ENCODE measurements at places on chromosomes 7 and 10. TPM values are rescaled to one million over a fixed set of nuclear protein-coding genes. Genes with fewer than 3 reads are reported as not detected.

GRCh38 chr10:71216751-71217265 lies 4.4 kb downstream of the UNC5B start:
- DNase-seq, result no peak

DNA sequence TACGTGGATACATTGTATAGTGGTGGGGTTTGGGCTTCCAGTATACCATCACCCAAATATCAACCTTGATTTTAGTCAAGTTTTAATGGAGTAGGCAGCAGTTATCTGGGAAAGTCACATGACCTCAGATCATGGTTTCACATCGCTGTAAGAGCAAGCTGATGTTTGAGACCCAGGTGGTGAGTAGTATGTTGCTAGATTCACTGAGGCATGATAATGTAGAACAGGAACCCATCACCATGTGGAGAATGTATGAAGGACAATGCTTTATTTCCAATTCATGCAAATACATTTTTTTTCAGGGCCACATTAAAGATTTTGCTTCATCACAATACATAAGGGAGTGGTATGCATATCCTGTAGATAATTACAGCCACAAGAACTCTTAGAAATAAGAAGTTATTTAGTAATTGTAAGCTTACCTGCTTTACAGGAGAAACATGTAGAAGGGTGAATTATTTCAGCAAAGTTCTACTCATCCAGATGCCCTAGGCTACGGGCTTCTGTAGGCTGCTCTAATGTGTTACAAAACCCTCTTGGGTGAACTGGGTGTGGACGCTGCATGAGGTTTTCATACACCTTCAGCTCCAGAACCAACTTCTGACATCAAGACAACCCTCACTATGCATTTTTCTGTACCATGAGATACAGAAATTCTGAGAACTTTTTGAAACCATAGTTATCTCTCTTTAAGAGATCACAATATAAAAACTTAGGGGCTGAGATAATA lies 27.6 kb upstream of the LAMB4 start:
- DNase-seq, result no peak

- no peak for DNase-seq
Observed at GRCh38 chr10:69728335-69728870, 73.3 kb upstream of the COL13A1 start.

DNA sequence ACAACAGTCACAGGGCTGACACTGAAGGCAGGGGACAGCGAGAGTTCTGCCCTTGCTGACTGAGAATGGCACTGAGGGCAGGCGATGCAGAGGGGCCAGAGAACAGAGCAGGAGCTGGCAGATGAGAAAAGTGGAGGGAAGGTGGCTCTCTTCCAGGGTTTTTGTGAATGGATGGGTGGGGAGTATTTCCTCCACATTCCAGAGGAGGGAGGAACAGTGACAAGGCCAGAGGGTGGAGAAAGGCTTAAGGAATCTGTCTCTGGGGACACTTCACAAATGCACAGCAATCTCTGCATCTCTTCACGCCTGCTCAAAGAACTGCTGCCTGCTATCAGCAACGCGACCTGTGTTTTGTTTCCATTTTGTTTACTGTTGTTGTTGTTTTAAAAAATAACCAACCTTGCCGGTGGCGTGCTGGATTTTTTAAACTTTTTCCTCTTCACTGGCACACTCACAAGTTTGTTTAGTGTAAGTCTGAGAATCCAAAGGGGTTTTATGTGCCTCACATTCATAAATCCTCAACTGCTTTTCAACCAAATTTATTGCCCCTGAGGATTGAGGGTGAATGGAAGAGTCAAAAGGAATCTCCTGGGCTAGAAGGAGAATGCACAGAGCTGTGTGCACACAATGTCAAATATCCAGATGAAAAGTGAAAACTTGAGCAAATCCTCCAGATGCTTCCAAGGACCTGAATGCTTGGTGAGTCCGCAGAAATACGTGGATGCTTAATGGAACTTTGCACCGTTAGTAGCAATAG lies 129.3 kb downstream of the GLI3 start:
- no peak for DNase-seq

DNA sequence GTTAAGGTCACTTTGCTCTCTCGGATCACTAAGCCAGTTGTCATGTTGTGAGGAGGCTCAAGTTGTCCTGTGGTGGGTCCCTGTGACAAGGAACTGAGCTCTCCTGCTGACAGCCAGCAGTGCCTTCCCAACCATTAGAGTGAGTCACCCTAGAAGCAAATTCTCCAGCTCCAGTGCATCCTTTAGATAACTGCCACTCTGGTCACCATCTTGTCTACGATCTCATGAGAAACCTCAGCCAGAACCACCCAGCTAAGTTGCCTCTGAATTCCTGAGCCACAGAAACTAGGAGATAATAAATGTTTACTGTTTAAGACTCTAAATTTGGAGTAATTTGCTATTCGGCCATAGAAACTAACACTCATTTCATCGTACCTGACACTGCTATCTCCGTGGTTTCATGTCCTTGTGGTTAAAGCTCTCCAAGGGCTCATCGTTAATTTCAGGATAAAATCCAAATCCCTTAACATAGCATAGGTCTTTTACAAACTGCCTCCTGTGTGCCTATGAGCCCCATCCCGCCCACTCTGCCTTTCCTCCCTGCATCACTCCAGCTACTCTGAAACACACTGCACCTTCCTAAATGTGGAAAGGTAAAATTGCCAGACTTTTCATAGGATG lies 56.5 kb upstream of the WIPF3 start:
- no peak for DNase-seq

DNA sequence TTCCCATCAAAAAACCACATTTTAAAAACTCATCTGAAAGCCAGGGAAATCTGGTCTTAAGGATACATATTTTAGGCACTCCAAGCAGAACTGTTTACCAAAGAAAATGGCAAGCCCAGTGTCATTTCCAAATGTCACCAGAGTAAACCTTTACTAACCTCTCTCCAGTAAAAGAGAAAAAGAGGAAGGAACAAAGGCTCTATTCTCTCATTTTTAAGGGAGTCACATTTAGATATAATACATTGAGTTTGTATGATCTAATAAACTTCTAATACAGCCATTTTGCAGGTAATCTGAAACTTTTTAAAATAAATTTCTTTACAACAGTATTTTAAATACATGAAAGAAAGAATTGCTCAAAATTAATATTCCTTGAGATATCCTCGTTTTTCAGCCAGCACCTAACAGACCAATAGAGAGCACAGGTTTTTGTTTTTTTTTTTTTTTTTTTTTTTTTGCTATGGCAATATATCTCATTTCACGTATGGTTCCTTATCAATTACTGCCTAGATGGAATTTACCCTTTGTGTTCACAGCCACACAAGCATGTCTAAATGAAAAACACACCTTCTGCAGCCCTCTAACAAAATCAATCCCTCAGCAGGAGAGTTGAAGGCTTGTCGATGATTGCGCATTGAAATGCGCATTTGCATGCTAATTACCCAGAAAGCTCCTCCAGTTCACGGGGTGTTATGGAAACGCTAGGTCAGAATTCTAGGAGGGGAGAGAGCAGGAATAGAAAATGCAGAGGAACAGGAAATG lies 39.8 kb upstream of the MSRB2 start:
- no peak for DNase-seq

- DNase-seq, result peak; percentile 51
Observed at GRCh38 chr10:94403380-94404213, 1.3 kb downstream of the TBC1D12 start.

- no peak for DNase-seq
Observed at GRCh38 chr10:9858816-9859215, 1158.9 kb upstream of the CELF2 start.

DNA sequence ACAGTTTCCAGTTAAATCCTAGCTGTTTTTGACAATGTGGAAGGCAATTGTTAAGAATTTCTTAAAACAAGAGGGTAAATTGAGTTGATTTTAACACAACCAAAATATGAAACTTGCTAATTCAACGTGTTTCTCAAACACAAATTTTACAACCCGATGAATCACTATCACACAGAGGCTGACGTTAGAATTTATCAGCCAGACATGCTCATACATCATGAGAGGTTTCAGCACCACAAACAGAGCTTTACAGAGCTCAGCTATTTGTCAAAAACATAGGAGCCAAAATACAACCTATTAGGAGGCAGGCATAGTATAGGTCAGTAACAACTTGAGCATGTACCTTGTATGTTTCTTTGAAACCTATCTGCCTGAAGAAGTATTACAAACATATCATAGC lies 36.1 kb downstream of the LRRN3 start:
- DNase-seq, result no peak

DNA sequence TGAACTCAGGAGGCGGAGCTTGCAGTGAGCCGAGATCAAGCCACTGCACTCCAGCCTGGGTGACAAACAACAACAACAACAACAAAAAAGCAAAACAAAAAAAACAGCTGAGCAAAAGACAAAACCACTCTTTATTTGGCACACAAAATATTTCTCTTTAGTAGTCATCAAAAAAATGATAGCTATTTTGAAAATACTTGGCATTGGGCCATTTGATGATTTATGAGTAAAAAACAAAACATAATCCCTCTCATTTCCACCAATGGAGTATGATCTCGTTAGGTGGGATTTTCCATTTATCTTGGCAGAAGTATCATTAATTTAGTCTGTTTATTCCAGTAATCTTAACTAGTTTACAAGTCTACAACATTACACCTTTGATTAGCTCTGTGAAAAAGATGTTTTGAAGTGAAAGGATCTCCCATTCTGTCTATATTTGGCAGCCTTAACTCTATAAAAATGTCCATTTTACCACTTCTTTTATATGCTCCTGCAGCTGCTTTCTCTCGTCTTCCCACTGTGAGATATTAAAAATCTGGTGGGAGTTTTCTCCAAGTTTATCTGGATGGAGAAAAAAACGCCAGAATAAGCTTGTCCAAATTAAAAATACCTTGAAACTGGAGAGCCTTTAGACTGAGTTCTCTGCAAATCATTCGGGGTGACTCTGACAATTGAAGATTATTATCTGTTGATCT lies 58.8 kb upstream of the AGMO start:
- DNase-seq, result peak; percentile 11

- DNase-seq, result no peak
Observed at GRCh38 chr10:18290651-18291313, 150.6 kb downstream of the CACNB2 start.

- DNase-seq, result no peak
Observed at GRCh38 chr10:127399668-127400067, 149.4 kb upstream of the NPS start.

DNA sequence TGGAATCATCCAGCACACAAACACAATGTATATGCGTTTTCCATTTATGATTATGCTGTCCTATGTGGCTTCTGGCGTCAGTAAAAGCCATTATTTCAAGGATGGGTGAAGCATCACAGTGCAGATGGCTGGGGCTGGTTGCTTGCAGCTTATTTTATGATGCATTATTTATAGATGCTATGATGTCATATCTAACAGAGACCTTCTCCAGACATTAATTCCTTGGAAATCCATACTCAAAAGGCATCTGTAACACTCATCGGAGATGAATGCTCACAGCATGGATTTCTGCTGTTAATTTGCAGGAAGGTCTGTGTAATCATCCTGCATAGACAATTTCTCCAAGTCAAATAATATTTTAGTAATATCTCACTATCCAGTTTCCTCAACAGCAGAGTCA lies 7.2 kb downstream of the RGS10 start:
- DNase-seq, result no peak

- DNase-seq, result no peak
Observed at GRCh38 chr7:22109761-22110160, 164.1 kb upstream of the CDCA7L start.

- DNase-seq, result no peak
Observed at GRCh38 chr10:52965938-52966401, 193.4 kb upstream of the MBL2 start.

- no peak for DNase-seq
Observed at GRCh38 chr7:70582927-70583895, 548.7 kb upstream of the GALNT17 start.

DNA sequence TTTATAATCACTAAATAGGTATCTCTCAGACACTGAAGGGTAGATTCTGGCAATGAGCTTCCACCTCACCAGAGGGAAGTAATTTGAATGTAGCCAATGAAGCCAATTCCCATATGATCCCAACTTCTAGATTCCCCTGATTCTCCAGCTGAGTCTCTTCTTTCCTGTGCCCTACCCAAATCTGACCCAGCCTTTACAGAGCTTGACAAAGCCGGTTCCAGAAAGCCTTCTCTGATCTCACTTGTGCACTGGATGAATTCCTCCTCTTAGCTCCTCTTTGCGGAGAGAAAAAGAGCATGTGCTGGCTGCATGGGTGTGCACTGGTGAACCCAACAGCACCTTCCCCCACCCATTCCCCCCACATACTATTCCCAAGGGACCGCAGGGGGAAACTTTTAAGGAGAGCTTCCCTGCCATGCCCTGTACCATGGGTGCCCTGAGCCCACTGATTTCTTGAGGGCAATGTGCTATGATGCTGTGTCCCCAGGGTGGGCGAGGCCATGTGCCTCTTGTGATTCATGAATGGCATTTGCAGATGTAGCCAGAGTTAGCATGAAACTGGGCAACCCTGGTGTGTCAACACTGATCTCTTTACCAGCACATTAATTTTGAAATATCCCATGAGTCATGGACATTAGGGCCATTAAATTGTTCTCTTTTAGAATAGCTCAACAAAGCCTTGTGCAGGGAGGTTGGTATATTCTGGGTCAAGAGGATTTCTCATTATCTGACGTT lies 50.4 kb upstream of the PLEKHA1 start:
- DNase-seq, result no peak

DNA sequence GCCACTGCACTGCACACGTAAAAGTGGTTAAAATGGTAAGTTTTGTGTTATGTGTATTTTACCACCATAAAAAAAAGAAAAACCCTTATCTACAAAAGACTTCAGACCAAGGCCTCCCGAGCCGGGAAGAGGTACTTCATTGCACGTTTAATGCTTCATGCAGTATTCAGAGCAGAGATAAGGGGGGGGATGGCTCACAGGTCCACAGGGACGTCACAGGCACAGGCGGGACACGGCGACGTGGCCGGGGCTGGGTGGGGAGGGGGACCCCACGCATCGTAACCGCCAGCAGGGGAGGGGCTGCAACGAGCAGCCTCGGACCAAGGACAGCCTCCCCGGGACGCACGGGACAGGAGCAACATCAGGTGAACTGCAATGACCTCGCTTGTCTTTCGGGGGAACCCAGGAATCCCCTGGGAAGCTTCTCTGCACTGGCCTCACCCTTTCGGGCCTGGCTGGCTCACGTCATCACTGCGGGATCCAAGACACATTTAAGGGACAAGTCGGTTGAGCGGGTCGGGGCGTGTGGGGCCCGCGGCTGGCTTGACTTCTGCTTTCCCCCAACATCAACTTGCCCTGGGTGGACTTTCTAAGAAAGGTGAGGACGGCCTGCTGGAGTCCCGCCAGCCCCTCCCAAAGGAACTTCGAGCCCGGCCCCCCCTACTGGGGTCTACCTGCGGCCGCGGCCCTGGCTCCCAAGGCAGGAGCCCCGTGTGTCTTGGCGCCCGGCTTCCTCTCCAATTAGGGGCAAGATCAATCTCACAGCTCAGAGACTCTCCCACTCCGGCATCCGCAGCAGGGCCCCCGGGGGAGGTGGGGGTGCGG lies 29.6 kb upstream of the PDGFA start:
- no peak for DNase-seq

- DNase-seq, result no peak
Observed at GRCh38 chr7:23336086-23336485, 36.9 kb downstream of the MALSU1 start.

The CTAGE4 gene
- polyA plus RNA-seq, result 20.1 TPM

The FAM25A gene
- not detected for polyA plus RNA-seq

The TDRD1 gene
- 0.03 TPM for polyA plus RNA-seq

The SEMA3E gene
- polyA plus RNA-seq, result 2.3 TPM

The ZPBP gene
- polyA plus RNA-seq, result 0.29 TPM

The OR13A1 gene
- polyA plus RNA-seq, result not detected

The CARD11 gene
- polyA plus RNA-seq, result 1.1 TPM

The MAT1A gene
- polyA plus RNA-seq, result 0.96 TPM

The SPDYE9 gene
- 0.28 TPM for polyA plus RNA-seq
